ENCODE measurements at places on chromosomes 7 and 10. TPM values are rescaled to one million over a fixed set of nuclear protein-coding genes. Genes with fewer than 3 reads are reported as not detected.

- DNase-seq, result no peak
Observed at GRCh38 chr10:68899186-68899745, 1.8 kb upstream of the DDX50 start.

- DNase-seq, result no peak
Observed at GRCh38 chr7:157973971-157974677, 613.5 kb downstream of the PTPRN2 start.

The MBL2 gene
- not detected for polyA plus RNA-seq

GRCh38 chr7:74527842-74528241 lies 74.1 kb downstream of the GTF2IRD1 start:
- no peak for DNase-seq

All from BJ (cell line).